AG10803 (cell line): ENCODE measurements at places on chromosomes 7 and 10.

DNA sequence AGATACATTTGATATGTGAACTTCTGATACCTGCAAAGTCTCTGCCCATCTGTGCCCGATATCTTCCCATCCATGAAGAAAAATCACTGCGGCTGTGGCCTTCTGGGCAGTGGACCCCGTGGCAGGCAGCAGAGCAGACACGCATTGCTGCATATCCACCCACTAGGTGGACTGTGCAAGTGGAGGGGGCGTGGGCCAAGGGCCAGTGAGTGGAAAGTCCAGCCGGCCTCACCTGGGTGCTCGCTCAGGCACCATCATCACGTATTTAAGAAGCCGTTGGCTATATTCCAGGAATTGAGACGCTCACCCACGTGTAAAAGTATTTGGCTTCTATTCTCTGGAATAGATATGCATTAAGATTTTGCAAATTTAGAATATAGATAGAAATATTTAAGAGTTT lies 30.8 kb upstream of the SLC13A1 start:
- no peak for DNase-seq

DNA sequence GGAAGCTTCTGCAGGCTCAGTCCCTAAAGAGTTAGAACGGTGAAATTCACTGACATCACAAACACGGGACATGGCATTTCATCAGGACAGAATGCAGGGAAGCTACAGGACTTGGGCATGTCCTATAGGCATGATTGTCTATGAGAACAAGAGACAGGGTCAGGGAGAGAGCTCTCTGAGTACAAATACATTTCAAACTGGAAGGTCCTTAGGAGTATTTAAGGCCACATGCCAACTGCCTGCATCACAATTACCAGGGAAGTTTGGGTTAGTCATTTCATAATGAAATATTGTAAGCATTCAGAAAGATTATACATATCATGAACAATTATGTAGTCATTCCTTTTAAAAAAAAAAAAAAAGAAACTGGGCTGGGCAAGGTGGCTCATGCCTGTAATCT lies 71.3 kb downstream of the CREB3L2 start:
- DNase-seq: peak; percentile 80

GRCh38 chr10:19947215-19947614 lies 131.0 kb downstream of the PLXDC2 start:
- DNase-seq: no peak

DNA sequence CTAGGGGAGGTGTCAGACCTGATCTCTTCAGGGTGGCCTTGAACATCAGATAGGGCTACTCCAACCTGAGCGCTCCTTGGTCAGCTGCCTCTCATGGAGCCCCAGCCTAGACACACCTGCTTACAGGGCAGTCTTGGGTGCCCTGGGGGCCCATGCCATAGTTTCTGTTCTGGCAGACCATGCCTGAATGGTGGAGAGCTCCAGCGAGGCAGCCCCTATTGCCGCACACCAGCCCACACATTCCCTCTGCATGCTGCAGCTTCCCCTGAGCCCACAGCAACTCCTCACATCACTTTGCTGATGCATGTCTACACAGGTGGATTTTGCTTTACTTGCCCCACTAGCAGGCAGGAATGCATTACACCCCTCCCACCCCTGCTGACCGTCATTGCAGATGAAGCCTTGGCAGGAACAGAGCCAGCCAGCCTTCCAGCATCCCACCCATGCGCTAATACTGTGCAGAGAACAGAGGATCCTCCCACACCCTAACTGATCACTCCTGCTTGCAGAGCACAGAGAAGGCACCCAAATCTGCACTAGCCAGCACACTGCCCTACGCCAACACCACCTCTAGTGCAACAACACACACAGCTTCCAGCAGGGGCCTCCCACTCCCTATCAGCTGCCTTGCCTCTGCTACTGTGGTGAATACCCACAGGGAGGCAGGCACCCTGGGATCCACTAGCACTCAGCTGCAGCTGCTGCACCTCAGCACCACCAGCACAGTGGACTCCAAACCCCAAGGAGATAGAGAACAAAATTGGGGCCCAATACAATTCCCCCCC lies 43.0 kb upstream of the GRM3 start:
- DNase-seq: no peak

- DNase-seq: no peak
These were observed 17.8 kb upstream of the TBRG4 start for GRCh38 chr7:45129181-45129800.

DNA sequence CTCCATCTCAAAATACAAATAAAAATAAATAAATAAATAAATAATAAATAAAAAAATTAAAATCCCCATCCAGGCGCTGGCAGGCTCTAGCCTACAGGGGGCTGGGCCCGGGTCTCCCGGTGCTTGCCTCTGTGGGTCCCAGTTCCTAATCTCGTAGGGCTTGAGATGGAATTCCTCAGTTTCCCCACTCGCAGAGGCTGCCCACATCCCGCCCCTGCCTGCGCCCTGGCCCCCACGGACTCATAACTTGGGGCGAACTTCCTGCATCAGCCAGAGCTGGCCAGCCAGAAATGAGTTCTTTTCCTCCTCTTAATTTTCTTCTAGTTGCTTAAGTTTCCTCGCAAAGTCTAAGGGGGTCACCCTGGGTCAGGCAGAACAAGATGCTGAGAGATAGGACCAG lies 22.0 kb upstream of the SRRM3 start:
- no peak for DNase-seq

DNA sequence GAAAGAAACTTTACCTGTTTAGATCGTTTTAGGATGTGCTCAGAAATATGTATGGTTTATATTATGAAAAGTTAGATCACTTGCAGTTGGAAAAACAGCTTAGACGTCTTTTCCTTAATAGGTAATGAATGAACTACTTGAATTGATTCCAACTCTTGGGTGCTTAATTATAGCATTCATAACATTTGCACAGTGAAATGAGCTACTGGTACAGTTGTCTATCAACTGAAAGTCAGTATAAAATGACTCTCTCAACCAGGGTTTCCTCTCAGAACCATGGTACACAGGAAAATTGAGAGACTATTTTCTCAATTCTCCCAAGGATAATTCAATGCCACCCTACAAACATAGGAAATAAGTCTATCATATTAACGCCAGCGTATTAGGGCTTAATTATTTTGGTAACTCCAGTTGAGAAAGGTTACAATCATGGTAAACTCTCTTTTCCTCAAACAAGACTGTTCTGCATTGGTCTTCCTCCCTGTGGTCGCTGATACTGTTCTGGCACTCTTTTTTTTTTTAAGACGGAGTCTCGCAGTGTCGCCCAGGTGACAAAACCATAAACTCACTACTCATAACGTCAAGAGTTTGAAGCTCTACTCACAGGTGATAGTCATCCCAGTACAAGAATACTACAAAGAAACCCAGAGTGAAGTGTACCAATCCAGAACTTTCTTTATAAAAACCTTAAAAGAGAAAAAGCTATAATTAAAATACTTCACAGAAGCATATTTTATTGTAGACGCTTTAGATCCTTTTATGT lies 2.0 kb downstream of the ANLN start:
- no peak for DNase-seq

DNA sequence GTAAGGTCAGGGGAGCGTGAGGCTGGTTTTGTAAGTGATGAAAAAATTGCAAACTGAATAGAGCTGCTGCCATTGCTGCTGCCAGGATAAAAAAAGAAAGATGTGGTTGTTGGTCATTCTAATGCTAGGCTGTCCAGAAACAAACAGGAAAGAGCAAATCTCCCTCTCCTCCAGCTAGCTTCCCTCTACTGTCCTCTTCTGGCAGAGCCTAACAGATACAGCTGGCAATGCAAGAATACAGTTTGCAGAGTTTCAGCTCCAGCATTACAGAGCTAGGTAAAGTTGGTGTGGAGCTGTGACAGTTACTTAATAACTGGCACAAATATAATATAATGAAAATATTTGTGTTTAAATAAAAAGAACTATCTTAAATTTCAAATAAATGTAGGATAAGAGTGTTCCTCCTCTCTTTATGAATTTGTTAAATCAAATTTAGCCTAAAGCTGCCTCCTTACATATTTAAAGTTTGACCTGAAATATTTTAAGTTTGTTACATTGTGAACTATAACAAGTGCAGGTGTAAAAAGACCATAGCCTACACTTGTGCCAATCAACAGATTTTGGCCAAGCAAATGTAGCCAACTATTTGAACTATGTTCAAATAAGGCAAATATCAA lies 407.7 kb downstream of the SH2D4B start:
- DNase-seq: no peak

DNA sequence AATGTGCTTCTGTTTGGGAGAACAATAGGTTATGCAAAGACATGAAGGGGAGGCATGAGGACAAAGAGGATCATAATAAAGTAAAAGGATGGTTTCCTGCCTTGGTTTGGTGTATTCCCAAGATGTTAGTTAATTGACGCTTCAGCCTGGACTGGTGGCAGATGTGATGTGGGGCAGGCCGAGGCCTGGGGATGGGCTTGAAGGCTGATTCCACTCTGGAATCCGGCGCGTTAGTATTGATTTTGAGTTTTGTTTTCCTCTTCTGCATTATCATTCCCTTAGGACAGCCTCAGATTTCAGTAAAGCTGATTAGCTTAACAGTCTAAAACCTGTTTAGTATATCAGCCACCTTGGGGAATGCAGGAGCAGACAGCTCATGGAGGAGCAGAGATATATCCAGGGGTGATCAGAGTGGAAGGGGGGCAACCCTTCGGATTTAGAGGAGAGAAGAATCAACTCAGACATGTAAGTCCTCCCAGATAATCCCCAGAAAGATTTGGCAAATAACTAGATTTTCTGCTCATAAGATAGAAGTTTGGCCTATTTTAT lies 159.8 kb upstream of the MTPN start:
- DNase-seq: no peak

GRCh38 chr10:59303018-59303417 lies 59.3 kb downstream of the FAM13C start:
- DNase-seq: no peak

- peak; percentile 48 for DNase-seq
These were observed 142.1 kb downstream of the PHTF2 start for GRCh38 chr7:77940647-77941046.

DNA sequence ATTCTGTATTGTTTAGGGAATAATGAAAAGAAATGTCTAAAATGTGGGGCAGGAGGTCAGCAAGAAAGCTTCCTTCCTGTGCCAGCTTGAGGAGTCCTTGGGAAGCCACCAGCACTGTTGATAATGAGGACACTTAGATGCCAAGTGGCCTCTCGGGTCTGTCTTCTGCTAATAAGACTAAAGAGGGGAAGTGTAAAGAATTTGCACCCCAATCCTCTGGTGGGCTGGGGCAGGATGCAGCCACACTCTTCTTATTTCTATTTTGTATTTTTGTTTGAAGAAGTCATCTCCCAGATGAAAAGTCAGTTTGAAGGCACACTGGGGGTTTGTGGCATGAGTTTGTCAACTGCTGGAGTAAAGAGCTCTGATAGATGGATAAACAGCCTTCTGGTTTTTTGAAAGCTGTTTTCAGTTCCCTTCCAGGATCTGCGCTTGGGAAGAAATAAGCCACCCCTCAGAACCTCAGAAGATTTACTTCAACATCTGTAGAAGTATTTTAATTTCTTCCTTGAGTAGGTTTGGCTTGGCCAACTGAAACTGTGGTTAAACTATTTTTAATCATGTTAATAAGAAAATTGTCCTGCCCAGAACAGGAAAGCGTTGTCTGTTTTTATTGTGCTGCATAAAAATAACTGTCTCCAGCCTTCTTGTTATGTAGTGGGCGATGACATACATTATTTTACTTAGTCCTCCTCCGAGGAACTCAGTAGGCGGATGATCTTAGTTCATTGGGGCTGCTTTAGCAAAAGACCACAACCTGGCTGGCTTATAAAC lies 128.8 kb upstream of the GPR26 start:
- DNase-seq: no peak

- DNase-seq: no peak
These were observed 18.4 kb upstream of the GPR146 start for GRCh38 chr7:1025743-1026581.

DNA sequence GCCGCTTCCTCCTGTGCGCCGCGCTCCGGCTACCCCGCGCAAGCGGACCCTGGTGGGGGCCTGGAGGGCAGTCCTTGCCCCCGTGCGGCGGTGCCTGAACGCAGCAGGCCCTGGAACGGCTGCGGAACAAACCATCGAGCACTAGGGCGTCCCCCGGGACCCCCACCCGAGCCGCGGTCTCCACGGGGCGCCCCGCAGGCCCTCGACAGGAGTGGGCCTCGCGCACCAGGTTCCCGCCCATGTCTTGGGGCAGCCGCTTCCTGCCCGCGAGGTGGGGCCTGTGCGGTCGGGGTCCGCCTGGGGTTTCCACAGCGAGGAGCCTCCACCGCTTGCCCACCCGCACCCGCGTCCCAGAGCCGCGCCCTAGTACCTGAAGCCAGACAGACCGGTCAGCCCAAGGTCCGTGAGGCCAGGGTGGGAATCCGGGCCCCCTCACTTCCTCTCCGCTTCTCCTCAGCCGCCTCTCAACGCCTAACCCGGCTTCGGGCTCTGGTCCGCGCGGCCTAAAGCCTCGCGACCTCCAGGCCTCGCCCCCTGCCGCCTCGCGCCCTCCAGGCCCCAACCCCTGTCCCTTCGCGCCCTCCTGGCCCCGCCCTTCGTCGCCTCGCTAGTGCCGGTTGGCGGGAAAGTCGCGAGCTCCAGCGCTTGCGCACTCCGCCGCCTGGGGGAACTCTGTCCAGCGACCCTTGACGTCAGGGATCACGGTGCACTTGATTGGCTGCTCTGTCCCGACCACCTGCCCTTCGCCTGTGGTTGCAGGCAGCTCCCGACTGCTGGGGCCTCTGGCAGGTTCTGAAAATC lies 7.0 kb upstream of the GBX1 start:
- DNase-seq: no peak

DNA sequence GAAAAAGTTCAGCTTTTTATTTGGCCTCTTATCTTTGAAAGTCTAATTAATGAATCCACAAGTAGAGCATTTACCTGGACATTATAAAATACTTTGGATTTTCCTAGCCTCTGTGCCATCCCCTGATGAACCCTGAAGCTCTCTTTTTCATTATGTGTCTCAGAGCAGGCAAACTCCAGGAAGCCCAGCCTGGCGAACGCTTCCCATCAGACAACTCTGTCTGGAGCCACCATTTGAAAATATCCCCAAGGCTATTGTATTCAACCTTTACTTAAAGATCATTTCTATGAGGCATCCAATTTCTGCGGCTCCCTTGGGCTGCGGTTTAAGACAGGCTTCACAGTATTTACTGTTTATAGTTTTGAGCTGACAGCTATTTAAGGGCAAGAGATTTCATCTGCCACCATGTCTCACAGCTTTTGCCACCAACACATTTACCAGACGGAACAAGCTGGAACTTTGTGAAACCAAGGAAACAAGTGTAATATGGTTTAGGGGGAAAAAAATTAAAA lies 257.2 kb upstream of the GLI3 start:
- no peak for DNase-seq
